ENCODE measurements at places on chromosomes 3 and 15.

GRCh38 chr15:63502137-63502766 is 2.1 kb upstream of the USP3 start:
- no peak for DNase-seq

DNA sequence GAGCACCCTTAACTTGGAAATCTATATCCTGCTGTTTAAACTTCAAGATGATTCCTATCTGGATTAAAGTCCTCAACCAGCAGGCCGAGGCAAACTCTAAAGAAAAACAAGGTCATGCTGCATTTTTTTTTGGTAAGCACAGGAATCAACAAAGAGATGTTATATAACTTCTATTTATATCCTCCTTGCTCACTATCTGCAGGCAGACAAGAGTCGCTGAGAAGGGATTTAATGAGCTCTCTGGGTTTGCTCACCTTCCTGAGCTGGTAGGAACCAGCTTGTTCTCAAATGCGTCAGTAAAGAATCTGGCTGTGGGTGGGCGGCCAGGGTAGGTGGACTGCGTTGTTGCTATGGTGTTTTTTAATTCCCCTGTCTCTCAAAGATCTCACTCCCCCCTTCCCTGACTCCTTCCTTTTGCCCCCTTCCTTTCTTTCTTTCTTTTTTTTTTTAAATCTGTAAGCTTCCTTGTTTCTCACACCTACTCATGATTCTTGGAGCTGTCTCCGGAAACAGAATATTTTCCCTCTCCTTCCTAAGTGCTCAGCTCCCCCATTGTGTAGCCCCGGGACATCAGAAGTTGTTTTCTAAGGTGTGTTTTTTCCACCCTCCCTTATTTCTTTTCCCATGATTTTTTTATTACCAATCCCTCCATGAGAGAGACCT is 228.8 kb upstream of the BHLHE40 start:
- no peak for DNase-seq

- DNase-seq = peak; percentile 20
These were observed 50.4 kb downstream of the TFDP2 start for GRCh38 chr3:142098964-142099363.

DNA sequence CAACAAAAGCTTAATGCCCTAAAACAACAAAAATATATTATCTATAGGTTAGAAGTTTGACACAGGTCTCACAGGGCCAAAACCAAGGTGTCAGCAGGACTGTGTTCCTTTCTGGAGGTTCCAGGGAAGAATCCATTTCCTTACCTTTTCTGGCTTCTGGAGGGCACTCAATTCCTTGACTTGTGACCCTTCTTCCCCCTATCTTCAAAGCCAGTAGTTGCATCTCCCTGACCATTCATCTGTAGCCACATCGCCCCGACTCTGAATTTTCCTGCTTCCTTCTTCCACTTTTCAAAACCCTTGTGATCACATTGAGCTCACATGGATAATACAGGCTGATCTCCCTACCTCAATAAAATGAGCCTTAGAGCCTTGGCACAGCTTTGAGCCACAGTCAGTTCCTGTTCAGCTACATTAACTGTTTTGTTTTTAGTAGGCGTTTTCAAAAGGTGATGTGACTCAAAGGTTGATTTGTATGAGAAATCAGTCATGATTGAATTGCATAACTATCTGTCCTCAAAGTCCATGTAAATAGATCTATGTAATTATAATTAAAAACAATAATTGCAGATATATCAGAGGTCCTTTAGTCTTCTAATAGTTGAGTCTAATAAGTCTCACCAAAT is 12.4 kb downstream of the PFN2 start:
- no peak for DNase-seq

GRCh38 chr15:81286621-81287121 is 37.3 kb downstream of the STARD5 start:
- DNase-seq = no peak

GRCh38 chr3:65685621-65686235 is 353.0 kb downstream of the MAGI1 start:
- no peak for DNase-seq

GRCh38 chr3:18079062-18079461 is 336.6 kb upstream of the TBC1D5 start:
- DNase-seq = no peak

DNA sequence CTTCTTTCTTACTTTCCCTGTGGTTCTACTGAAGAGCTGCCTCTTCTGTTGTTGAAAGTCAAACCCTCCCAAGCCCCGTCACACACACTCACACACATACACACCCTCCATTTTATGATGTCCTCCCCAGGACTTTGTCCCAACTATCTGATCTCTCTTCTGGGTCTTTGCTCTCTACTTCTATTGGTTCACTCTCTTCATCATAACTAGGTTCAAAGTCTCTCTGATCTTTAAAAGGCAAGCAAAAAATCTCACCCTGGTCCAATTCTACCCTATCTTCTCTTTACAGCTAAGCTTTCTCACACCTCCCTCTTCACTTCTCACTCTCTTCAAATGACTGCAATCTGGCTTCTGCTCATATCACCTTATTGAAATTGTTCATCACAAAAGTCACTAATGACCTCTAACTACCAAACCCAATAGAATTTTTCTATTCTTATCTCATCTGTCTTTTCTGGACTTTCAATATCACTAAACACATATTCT is 34.8 kb downstream of the LRRFIP2 start:
- no peak for DNase-seq

DNA sequence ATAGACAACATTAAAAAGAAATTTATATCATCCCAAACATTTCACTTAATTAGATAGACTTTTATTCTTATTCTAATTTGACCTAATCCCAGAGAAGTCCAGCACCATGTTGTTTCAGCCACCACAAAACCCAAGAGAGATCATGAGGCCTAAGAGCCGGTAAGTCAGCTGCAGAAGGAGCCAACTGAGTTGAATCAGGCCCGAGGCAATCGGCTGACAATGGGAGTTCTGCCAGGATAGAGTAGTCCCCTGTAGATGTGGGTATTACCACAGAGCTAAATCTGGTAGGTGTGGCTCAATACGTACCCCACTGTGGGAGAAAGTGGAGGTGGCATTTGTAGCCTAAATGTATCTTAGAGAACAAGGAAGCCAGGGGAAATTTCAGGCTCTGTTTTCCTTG is 49.7 kb upstream of the UMPS start:
- DNase-seq = no peak

DNA sequence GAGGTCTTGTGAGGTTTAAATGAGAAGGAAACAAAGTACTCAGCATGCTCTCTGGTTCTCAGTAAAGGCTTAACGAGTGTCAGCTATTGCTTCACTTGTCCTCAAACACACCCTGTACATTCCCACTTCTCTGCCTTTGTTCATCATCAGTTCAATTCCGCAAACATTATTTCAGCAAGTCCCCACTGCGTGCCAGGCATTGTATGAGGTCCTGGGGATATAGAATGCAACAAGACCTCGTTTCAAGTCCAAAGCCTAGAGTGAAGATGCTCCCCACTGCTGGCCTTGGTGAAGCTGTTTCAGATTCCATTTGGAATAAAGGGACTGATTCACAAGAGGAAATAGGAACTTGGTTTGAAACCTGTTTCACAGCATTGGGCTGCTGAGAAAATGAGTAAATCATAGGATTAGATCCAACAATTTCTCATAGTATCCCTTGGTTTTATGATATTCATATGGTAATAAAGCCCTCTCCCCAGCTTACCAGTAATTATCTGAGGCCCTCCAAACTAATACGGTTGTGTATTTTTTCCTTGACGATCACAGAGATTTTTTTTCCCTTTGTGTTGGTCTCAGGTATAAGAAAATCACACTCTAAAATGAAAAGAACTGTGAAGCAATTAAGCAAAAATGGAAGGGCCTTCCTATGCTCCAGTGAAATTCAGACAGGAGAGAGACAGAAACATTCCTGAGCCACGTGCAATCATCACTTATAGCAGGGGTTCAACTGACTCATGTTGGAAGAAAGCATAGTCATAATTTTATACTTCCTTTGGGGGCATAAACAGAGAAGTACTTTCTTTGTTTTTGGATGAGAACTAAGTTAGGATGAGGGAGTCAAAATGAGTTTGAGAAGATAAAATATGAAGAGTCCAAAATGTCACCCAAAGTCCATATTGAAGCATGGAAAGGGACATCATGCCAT is 258.6 kb downstream of the RORA start:
- DNase-seq = no peak

DNA sequence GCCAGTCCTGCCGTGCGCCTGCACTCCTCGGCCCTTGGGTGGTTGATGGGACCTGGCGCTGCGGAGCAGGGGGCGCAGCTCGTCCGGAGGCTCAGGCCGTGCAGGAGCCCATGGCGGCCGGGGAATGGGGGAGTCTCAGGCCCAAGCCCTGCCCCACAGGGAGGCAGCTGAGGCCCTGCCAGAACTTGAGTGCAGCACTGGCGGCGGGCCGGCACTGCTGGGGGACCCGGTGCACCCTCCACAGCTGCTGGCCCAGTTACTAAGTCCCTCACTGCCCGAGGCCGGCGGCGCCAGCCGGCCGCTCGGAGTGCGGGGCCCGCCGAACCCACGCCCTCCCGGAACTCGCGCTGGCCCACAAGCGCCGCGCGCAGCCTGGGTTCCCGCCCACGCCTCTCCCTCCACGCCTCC is 190.9 kb upstream of the MME start:
- no peak for DNase-seq

DNA sequence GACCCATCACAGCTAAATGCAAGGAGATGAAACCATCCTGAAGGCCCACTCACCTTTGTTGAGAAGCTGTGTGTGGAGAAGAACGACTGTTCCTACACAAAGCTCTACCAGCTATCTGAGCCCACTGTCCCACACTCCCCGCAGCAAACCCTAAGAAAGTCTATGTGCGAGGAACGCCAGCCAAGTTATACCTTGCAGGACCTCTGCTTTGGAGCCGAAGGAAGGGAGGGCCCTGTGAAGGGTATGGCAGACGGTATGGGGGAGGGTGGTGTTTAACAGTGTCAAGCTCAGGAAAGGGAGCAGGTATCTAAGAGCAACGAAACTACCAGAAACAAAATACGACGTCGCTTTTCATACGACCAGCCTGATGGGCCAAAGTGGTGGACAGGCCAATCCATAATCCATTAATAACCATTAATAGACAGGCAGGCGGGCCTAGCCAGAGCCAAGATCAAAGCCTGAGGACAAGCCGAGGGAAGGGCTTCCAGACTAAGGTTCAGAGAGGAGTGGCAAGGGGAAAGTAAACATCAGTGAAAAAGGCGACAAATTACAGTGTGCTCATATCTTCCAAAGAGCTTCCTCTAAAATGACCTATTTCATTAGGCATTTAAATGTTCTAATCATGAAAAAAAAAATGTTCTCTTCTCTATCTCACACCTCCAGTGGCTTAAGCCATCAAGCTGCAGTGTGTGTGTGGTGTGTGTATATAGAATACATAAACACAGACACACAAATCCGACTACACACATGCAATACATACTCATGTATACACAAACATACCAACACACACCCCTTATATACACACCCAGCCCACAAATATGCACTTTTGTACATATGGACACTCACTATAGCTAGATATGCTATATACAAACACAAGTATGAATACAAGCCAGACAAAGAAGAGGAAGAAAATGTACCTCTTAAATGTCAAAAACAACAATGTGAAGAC is 43.9 kb downstream of the PTPN23 start:
- DNase-seq = no peak

- no peak for DNase-seq
These were observed 4.2 kb downstream of the TBC1D5 start for GRCh38 chr3:17738219-17738618.

DNA sequence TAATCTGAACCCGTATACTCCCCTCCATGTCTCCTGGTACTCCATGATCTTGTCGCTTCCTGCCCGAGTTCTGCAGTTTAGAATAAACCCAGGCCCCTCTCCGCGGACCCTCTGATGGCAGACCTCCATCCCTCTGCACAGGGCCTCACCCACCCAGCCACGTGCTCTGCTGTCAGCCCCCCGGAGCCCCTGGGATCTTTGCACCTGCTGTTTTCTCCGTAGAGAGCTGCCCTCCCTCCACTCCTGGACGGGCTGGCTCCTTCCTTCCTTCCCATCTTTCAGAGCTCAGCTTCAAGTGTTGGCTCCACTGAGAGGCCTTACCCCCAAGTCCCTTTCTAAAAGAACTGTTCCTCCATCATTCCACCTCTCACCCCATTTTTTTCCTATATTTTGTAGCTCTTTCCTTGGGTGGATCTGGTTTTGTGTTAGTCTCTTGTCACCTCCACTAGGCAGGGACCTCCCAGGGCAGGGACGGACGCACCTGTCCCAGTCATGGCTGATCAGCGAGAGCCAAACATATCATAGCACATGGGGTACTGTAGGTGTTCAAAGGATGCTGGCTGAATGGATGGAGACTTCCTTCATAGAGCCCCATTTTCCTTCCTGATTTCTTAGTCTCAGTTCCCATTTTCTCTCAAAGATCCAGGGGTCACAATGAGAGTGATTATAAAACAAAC is 106.6 kb downstream of the VGLL4 start:
- no peak for DNase-seq

DNA sequence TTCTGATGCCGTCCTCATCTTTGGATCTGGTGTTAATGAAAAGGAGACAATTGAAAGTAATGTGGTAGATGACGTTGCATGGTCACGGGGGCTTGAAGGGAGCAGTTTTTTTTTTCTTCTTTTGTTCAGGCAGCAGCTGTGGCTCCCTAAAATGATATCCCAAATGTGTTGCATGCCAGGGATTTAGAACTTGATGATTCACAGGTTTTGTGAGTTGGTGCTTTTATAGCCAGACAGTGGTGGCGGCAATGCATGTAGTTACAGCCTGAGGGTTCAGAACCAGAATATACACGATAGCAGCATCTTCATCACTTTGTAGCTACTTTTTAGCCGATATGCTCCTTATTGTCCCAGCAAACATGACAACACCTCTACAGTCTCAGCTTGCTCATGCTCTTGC is 133.4 kb downstream of the CHST2 start:
- DNase-seq = no peak

GRCh38 chr3:98967758-98968157 is 66.3 kb upstream of the DCBLD2 start:
- no peak for DNase-seq

GRCh38 chr15:63210151-63211091 is 21.0 kb downstream of the RAB8B start:
- DNase-seq = peak; percentile 60

DNA sequence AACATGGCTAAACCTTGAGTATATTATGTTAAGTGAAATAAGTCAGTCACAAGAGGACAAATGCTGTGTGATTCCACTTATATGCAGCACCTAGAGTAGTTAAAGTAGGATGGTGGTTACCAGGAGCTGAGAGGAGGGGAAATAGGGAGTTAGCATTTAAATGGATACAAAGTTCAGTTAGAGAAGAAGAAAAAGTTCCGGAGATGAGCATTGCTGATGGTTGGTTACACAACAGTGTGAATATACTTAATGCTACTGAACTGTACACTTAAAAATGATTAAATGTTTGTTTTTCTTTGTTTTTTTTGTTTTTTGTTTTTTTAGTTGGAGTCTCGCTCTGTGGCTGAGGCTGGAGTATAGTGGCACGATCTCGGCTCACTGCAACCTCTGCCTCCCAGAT is 67.7 kb upstream of the OSTN start:
- no peak for DNase-seq

GRCh38 chr15:66115568-66116206 is 137.9 kb downstream of the MEGF11 start:
- DNase-seq = no peak

- DNase-seq = no peak
These were observed 1.3 kb upstream of the MAP6D1 start for GRCh38 chr3:183826448-183827250.

- DNase-seq = no peak
These were observed 207.5 kb upstream of the LINGO1 start for GRCh38 chr15:77839970-77840905.
